ENCODE measurements at places on chromosomes 5 and 9.

GRCh38 chr5:20648981-20649380 lies 661.0 kb upstream of the CDH18 start:
- no peak for DNase-seq

DNA sequence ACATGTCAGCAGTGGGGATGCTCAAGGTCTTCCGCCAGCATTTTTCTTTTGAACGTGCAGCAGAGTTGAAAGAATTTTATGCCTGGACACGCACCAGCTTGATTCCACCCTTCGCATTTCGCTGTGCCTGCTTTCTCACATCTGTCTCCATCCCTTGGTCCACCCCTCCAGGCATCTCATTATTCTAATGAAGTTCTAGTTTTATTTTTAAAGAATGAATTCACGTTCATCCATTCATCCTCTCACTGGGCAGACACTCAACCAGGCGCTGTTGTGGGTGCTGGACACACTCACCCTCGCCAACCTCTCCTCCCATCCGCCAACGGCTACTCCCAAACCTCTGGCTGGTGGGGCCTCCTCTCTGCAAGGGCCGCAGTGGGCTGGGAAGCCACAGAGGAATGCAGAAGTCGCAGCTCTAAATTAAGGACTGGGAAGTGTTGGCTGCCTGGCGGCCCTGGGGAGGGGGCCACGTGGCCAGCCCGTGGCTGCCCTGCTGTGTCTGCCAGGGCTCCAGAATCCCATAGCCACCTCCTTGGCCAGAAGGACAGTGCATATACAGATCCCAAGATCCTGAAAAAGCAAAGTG lies 6.7 kb downstream of the SUSD3 start:
- no peak for DNase-seq

- DNase-seq, result no peak
These were observed 335 bp downstream of the ROPN1L start for GRCh38 chr5:10441992-10442435.

DNA sequence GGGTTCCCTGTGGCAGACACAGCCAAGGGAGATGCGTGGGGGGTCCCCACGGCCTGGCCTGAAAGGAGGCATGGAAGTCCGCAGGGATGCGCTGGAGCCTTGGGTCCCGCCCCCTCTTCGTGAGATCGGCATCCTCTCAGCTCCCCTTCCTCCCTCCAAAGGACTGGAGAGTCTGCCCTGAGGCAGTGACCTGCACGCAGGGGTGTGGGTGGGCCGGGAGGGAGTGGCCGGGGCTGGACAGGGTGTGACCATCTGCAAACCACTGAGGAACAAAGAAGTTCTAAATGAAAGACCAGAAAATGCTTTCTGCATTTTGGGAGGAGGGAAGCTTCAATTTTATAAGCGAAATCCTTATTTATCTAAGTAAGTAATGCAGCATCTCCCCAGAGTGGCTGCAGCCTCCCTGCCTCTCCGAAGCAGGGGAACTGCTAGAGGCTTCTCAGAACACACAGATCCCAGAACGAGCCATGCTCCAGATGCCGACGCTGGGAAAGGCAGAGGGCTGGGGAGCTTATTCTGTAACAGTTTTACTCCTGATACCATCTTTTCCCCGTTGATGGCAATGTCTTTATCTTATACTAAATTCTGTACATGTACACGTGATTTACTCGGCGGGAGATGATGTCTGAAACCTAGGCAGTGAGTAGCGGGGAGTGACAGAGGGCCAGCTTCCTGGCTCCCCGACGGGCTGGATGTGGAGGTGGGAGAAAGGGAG lies 221.7 kb downstream of the FANCC start:
- DNase-seq, result no peak

- DNase-seq, result no peak
These were observed 196.3 kb downstream of the TRIO start for GRCh38 chr5:14339468-14339867.

DNA sequence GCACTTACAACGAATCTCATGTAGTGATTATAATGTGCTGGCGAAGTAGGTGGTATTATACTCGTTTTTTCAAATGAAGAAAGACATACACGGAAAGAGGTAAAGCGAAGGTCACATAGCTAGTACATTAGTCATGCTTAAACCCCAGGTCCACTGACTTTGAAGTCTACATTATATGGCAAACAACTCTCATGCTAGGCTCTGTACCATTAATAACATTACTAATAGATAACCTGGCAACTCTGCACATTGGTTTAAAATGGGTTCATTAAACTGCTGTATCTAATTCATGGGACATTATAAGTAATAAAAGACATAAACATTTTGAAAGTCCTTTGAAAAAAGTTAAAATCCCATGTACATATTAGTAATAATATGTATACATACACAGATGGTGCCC lies 21.2 kb downstream of the FYB1 start:
- DNase-seq, result no peak

DNA sequence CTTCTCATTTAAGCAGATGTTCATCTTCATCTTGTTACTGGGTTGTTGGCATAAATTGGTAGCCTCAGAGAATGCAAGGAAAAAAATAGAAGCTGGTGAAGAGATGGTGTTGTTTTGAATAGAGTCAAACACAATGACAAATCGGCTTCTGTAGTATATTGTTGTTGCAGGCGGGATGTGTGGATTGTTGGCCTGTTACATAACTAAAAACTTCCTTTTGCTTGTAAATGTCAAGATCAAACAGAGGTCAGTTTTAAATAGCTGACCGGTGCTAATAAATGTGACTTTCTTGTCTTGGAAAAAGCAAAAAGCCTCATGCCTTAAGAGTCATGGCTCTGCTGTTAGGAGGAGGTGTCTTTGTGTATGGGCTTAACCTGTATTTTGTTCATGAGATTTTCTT lies 59.2 kb downstream of the CCDC192 start:
- DNase-seq, result no peak

- no peak for DNase-seq
These were observed 63.1 kb downstream of the TRPM6 start for GRCh38 chr9:74824654-74825053.

DNA sequence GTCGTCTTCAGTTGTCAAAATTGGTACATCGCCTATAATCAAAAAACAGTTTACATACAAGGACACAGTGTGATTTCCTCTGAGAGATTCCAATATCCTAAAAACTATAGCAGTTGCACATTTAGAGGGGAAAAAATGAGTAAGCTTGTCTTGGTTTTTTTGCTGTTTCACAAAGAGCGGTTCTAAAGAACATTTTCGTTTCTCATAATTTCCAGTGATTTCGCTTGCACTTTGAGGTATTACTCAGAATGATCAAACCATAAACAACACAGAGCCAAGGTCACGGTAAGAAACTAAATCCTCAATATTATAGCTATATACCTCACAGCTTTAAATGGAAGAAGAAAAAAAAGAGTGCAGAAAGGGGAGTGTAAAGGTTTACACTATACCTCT lies 861 bp downstream of the MTX3 start:
- no peak for DNase-seq

DNA sequence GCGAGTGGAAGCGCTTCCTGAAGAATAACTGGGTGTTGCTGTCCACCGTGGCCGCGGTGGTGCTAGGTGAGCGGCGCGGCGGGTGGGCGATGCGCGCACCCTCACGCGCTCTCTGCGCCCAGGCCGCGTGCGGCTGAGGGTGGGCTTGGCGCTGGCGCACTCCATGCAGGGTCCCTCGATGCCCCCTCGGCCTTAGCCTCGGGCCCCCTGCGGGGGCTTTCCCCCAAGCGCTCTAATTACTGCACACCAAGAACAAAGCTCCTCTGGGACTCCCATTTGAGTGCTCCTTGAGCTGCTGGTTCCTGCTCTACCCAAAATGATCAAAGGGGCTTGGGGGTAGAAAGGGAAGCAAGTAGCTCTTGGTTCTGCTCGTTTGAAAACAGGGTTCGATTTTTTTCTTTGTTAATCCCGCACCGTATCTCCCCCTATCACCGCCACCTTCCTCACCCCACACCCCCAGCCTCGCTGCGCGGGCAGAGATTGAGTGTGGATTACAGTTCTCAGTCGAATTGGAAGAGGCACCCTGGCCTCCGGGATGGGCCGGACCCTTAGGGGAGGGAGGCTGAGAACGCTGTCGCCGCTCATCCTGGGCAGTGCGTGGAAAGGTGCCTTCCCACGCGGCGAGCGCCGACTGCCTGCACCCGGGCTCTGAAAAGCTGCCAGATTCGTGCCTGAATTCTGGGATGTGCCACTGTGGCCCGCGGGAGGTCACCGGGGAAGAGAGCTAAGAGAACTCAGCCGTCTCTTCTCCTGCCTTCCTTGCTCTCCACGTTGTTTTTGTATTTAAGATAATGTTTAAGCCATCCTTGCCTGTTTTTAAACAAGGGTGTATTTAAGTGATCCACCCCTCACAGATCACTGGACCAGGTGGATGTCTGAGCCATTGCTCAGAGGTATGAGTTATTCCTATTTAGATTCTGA lies 697 bp downstream of the SLC1A1 start:
- DNase-seq, result no peak

GRCh38 chr5:148980731-148981130 lies 82.1 kb downstream of the SH3TC2 start:
- DNase-seq, result no peak

Data from RWPE2 (cell line).